ENCODE measurements at places on chromosomes 6 and 20.

- no peak for DNase-seq
These were observed 6.5 kb upstream of the ZNF343 start for GRCh38 chr20:2515203-2515602.

DNA sequence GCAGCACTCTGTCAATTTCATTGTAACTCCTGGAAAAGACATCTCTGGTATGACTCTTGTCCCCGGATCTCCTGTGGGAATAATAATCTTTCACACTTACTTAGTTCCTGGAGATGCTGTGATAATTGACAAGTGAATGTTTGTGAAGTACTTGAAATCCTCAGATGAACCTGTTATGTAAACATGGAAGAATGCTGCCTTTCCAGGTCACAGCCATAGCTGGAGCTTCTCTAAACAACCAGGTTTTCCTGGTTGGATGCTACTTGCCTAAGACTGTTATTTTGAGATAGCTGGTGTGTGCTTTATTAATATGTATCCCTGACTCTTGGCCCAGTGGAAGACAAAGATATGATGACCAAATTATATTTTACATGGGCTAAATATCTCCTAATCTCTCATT lies 228.6 kb downstream of the KCNQ5 start:
- no peak for DNase-seq

DNA sequence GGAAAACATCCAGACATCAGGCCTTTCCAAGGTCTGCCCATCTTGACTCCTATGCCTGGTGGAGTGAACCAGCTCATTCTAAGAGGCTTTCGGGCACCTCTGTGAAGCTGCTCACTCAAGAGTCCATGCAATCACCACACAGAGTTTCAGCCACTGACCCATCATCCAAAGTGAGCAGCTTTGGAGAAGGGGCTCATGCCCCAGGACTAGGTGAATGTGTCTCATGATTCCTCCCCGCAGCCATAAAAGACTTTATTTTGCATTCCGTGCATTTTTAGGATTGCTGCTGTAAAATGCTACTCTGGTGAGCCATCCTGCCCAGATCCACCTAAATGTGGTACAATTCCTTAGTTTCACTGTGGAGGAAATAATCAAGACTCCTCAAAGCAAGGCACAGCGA lies 44.5 kb upstream of the EZR start:
- DNase-seq, result no peak

DNA sequence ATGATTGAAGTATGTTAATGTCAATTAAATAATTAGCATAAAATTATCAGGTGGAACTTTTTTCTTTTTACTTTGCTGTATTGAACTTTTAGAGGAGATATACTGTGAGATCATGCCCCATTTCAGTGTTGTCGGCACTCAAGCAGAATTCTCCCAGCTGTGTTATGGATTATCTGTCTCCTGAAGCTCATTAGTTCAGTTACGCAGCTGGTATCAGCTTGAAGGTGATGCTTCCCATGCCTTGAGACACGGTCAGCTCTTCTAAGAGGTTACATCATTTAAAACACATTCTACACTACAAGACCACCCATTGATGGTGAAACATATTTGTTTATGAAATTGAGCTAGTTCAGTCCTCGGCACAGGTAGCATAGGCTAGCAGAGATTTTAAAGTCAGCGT lies 68.9 kb upstream of the PHACTR2 start:
- DNase-seq, result no peak

All from esophagus squamous epithelium (tissue), 5 donors.